Muscle of back (tissue), 13 donors: ENCODE measurements at places on chromosomes 7 and 10.

GRCh38 chr7:28052933-28053332 lies 127.7 kb downstream of the JAZF1 start:
- no peak for DNase-seq

GRCh38 chr7:33757050-33757449 lies 148.3 kb upstream of the BMPER start:
- DNase-seq, result no peak

DNA sequence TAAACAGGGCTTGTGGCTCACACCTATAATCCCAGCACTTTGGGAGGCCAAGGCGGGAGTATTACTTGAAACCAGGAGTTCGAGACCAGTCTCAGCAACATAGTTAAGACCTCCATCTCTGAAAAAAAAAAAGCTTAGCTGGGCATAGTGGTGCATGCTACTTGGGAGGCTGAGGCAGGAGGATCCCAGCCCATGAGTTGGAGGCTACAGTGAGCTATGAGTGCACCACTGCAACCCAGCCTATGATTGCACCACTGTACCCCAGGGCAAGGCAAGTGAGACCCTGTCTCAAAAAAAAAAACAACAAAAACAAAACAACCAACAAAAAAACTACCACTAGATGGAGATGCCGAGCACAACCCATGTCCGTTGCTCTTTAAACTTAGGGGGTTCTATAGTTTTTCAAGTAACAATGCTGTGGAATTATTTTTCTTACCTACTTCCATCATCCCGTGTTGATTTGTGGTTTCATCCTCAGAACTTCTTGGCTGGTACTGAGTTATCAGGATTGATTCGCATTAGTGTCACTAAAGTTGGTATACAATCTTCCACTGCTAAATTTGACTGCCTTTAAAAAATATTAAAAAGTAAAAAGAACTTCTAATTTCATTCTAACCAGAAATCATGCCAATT lies 12.2 kb upstream of the REPIN1 start:
- no peak for DNase-seq

DNA sequence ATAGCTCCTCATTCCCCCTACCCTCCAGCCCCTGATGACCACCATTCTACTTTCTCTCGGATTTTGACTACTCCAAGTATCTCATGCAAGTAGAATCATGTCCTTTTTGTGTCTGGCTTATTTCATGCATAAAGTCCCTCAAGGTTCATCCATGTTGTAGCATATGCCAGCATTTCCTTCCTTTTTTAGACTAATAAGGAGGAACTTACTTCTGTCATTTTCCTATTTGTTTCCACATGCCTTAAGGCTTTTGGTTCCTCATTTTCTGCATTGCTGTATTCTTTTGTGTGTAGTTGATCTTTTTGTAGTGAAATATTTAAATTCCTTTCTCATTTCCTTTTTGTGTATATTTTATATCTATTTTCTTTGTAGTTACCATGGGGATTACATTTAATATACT lies 376.9 kb downstream of the CALN1 start:
- DNase-seq, result no peak

DNA sequence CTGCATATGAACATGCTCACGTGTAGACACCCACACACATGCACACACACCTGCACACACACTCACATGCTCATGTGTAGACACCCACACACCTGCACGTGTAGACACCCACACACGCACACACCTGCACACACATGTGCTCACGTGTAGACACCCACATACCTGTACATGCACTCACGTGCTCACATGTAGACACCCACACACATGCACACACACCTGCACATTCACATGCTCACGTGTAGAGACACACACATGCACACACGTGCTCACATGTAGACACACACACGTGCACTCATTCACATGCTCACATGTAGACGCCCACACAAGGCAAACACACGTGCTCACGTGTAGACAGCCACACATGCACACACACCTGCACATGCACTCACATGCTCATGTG lies 275.8 kb downstream of the PTPRN2 start:
- no peak for DNase-seq

GRCh38 chr10:80493522-80494051 lies 39.5 kb downstream of the TSPAN14 start:
- peak; percentile 70 for DNase-seq

DNA sequence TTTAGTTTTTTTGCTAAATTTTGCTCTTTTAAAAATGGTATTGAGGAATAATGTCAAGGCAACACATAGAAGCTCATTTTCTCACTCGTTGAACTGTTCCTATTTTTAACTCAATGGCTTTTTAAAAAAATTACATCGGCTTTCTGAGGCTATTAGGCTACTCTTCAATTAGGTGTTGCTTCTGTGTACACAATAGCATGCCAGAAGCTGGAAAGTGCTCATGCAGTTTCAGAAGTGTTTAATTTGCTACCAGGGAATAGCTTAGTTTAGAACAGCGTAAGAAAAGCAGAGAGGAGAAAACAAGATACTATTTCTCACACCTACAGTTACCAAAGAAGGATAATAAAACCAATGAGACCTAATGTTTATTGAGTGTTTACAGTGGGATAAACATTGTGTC lies 157.4 kb downstream of the NXPH1 start:
- DNase-seq, result no peak

DNA sequence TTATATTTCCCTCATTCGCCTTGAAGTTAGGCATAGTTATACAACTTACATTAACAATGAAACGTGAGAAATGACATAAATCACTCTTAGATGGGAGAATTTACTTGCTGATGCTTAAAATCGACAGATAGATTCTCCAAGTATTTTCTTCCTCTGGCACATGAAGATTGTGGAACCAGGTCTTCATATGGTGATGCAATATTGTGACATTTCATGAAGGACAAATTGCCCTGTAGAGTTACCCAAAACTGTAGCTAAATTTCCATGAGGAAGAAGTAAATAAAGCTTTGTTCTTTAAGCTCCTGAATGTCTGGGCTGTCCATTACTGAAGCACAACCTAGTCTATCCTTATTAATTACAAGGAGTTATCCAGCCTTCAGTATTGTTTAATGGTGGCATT lies 353.1 kb downstream of the THSD7A start:
- DNase-seq, result no peak

GRCh38 chr10:100232101-100232500 lies 2.7 kb upstream of the CHUK start:
- DNase-seq, result peak; percentile 13

- peak; percentile 68 for DNase-seq
Measured at GRCh38 chr7:134669845-134670373, 23.3 kb downstream of the BPGM start.

DNA sequence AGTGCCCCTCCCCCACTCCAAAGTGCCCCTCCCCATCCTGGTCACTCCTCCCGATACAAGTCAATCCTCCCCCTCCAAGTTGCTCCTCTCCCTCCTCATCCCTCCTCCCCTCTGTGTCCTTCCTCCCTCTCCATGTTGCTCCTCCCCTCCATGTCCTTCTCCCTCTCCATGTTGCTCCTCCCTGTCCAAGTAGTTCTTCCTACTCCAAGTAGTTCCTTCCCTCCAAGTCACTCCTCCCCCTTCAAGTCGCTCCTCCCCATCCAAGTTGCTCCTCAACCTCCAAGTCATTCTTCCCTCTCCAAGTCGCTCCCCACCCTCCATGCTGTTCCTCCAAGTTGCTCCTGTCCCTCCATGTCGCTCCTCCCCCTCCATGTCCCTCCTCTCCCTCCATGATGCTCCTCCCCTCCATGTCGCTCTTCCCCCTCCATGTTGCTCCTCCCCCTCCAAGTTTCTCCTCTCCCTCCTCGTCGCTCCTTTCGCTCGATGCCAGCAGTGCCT lies 8.6 kb upstream of the WBP1L start:
- no peak for DNase-seq

DNA sequence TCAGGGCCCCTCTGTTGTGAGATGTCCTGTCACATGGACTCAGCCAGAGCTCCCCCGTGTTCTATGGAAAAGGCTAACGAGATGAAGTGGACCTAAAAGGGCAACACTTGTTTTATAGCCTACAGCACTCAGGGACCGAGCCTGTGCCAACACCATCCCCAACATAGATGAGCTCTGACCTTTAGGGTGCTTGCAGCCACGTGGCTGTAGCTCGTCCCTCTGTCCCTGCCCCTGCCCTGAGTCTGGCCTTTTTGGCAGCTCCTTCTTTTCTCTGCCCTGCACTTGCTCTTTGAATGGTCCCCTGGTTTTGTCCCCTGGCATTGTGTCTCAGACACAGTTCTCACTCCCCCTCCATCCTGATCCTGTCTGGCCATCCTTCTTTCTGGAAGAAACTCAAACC lies 81.2 kb upstream of the GDF10 start:
- DNase-seq, result no peak

DNA sequence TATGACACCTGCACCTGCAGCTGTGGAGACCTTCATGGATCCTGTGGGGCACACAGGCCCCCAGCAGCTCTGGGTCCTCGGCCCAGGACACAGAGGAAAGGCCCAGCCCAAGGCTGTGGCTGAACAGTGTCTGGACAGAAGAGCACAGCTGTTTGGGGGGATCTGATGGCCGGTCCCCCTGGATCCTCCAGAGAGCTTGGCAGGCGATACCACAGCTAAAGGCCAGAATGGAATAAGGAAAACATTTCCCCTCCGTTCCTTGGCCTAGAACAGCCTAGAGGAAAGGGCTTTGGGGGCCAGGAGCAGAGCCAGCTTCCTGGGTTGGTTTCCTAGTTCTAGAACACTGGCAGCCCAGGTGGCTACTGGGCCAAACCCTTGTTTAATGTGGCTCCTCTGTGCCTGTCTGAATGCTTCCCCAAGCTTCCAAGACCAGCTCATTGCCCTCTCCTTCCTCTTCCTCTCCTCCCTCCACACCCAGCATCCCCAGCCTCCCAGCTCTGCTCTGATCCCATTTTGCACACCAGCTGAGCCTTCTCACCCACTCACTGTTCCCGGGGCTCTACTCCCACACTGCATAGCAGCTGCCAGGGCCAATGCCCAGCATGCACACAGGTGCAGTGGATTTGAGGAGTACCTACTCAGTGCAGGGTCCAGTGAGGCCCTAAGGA lies 46.9 kb downstream of the GPAM start:
- DNase-seq, result no peak

DNA sequence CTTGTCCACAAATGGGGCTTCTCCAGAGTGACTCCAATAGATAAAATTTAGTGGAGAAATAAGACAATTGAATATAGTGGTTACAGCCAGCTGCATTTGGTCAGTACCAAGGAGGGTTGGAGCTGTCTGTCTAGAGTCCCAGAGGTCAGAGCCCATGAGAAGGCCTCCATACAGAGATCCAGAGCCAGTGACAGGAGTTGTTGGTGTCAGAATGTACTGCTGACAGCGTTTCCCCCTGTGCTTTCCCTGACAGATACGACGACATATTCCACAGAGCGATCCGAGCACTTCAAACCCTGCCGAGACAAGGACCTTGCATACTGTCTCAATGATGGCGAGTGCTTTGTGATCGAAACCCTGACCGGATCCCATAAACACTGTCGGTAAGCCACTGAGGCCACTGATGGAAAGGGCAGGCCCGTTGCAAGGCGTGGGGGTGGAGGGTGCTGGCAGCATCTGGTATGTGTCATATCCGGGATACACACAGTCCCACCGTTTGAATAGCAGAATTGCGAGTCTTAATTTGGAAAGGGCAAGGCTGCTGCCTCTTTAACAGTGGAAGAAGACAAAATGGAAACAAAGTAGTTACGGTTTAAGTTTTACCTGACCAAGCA lies 483.6 kb downstream of the NRG3 start:
- peak; percentile 7 for DNase-seq

DNA sequence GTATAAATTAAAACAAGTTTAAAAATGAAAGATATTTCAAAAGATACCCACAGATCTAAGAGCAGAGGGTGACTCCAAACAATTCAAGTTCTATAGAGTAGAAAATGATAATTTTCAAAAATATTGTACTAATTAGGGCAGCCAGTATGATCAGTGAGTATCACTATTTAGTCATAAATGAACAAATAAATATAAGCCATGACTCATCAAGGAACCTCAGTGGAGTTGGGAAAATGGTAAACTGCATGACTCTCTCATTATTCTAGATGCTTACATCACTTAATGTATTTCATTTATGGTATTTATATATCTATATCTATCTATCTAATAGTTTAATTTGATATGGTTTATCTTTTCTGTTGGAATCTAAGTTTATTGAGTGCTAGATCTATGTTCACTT lies 94.3 kb downstream of the THSD7A start:
- no peak for DNase-seq

DNA sequence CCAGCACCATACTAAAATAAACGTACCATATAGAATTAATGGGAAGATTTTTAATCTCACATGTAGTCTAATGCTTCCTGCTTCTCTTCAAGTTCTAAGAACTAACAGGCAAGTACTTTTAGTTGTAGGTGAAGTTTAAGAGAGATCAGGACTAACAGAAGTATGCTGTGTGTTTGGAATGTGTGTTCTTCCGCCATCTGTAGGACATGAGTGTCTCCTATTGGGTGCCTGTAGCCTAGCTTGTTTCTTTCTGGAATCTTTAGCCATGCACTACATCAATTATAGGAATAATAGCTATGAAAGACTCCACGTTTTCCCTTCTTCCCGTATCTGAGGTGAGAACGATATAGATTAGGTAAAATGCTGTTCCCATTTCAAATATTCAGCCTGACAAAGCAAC lies 140.2 kb upstream of the AHR start:
- DNase-seq, result no peak

DNA sequence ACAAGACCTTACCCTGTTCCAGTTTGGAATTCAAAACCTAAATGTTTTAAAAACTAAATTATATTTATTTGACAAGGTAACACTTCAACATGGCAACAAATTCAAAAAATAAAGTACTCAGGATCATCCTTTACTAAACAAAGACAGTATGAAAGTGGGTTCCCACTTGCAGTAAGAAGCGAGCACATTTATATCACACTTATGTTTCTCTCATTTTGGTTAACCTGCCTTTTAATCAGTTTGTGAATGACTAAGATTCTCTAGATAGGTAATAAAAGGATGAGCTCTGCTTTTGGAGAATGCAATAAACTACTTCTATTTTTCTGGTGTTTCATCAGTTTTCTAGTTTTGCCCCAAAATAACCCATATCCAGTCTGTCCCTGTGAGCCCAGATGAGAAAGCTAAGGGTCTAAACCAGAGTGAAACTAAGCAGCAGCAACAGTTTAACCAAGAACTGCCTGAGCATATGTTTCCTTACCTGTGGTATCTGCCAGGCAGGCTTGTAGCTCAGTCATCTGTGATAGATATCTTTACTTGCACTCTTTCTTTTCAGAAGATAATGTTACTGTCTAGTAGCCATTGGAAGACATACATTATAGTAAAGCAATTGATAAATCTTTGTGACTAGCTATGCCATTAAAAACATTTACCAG lies 64.1 kb downstream of the ABLIM1 start:
- no peak for DNase-seq
